ENCODE measurements at places on chromosomes 2 and 18.

DNA sequence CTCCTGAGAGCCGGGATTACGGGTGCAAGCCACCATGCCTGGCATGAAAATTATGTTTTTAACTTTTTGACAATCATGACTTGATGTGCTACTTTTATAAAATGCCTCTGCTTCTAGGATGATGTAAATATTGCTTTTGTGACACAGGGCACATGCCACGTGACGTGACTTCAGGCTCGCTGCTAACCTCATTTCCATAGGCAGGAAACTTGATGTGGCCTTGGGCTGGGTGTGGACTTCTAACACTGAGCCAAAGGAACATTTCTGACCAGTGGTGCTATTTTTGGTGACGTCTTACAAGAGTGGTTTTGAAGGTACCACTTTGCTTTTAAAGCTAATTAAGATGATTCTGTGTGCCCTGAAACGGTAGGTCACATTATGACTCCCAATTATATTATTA lies 34.2 kb upstream of the THOC1 start:
- DNase-seq: no peak

DNA sequence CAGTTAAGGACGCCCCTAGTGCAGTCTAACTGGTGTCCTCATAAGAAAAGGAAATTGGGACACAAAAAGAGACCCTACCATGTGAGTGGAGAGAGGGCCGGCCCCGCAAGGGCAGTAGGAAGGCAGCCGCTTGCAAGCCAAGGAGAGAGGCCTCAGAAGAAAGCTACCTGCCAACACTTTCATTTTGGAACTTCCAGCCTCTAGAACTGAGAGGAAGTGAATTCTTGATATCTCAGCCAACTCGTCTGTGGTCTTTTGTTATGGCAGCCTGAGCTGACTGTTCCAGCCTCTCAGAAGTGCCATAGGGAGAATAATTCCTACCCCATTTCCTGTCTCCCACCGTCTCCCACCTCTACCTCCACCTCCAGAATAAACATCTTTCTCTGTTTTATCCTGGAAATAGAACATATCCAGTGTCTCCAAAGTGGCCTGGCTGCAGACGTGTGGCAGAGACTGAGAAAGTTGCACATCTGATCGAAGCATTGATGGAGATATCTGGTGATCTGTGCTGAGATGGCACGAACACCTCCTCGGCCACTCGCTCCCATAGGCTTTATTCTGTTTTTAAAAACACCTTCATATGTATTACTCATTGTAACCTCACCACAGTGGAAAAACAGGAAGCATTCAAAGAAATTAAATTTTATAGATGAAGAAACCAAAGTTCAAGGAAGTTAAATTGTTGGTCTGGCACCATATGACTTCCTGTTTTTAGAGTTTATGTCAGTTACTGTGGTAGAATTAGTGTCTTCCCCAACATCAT lies 39.5 kb upstream of the MARCO start:
- DNase-seq: no peak

DNA sequence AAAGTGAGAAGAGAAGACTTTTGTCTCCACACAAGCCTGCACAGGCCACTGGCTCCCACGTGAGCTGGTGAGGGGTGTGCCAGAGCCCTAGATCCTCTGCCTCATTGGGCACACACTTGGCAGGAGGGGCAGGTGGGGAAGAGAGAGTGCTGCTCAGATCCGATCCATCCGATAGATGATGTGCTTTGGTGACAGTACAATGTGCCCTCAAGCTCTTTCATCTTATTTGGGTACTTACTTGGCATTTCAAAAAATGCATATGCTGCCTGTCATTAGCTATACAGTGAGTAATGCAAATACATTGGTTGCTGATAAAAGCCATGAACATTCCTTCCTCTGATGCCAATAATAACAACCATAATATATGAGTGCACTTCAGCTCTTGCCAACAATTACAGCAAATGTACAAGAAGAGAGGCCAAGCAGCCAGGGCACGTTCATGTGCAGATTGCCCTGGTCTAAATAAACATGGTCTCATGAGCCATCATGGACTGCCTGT lies 255.3 kb downstream of the VAPA start:
- no peak for DNase-seq

- no peak for DNase-seq
Observed at GRCh38 chr2:47234456-47234855, 79.3 kb upstream of the STPG4 start.

GRCh38 chr2:241835611-241836010 lies 23.1 kb downstream of the PDCD1 start:
- no peak for DNase-seq
